HCT116 (cell line): ENCODE measurements at places on chromosomes 2 and 18. TPM values are rescaled to one million over a fixed set of nuclear protein-coding genes. Genes with fewer than 3 reads are reported as not detected.

CYTIP gene
- 0.64 TPM for total RNA-seq

CCDC85A gene
- total RNA-seq: 0.10 TPM

GAL3ST2 gene
- total RNA-seq: 0.44 TPM

RTKN gene
- total RNA-seq: 94.0 TPM

SFT2D3 gene
- 3.1 TPM for total RNA-seq
